T-cell (primary cell): ENCODE measurements at places on chromosomes 1 and 21.
A peak's percentile ranks its signal among the peaks of the same experiment; 100 is the strongest.

DNA sequence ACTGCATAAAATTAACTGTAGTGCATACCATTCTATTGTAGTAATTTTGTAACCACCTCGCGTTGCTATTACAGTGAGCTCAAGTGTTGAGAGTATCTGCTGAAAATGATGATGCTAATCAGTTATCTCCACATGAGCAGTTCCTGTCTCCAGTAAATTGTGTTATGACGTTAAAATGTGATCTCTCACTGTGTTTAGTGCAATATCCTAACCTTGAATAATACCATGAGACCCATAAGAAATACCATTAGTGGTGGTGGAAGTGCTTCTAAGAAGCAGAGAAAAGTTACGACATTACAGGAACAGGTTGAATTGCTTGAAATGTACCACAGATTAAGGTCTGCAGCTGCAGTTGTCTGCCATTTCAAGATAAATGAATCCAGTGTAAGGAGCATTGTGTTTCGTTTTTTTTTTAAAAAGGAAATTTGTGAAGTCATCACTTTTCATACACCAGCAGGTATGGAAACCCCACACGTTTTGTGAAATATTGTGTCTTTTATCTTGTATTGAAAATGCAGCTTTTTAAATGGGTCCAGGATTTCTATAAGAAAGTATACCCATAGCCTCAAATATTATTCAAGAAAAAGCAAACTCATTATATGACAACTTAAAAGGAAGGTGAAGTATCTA lies 72.5 kb downstream of the ANGPTL1 start:
- DNase-seq: no peak
- no peaks in the 10 kb centered on the region for H3K36me3 ChIP-seq
- no peak overlapping the region for H3K27ac ChIP-seq
- no peaks in the 10 kb centered on the region for H3K4me1 ChIP-seq
- H3K4me3 ChIP-seq: no peak overlapping the region

- DNase-seq: no peak
- H3K4me1 ChIP-seq: no peaks in the 10 kb centered on the region
- H3K27ac ChIP-seq: no peak overlapping the region
- H3K36me3 ChIP-seq: no peaks in the 10 kb centered on the region
- no peak overlapping the region for H3K4me3 ChIP-seq
- H3K27me3 ChIP-seq: no peaks in the 10 kb centered on the region
These were observed 23.3 kb downstream of the ETNK2 start for GRCh38 chr1:204128464-204128963.

GRCh38 chr21:46555225-46555617 lies 49.7 kb downstream of the S100B start:
- no peak overlapping the region for H3K27ac ChIP-seq
- H3K36me3 ChIP-seq: peaks cover 39% of the 10 kb centered on the region
- H3K4me1 ChIP-seq: peaks cover 92% of the 10 kb centered on the region
- no peak overlapping the region for H3K4me3 ChIP-seq
- no peaks in the 10 kb centered on the region for H3K27me3 ChIP-seq

DNA sequence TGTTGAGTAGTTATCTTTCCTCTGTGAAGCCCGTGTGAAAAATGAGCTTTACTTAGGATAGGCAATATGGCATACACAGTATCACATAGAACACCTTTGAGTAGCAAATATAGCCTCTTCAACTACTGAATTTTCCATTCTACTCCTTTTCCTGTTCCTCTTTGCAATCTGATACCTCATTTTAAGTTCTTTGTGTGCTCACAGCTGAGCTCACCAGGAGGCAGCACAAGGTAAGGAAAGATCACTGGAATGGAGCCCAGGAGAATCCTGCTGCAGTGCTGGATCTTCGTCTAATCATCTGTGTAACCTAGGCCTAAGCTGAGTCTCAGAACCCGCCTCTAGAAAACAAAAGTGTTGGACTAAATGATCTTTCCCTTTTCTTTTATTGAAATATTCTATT lies 171.0 kb downstream of the LRRC40 start:
- no peak for DNase-seq
- H3K4me1 ChIP-seq: no peaks in the 10 kb centered on the region
- H3K36me3 ChIP-seq: no peaks in the 10 kb centered on the region
- H3K27me3 ChIP-seq: no peaks in the 10 kb centered on the region
- no peak overlapping the region for H3K4me3 ChIP-seq

DNA sequence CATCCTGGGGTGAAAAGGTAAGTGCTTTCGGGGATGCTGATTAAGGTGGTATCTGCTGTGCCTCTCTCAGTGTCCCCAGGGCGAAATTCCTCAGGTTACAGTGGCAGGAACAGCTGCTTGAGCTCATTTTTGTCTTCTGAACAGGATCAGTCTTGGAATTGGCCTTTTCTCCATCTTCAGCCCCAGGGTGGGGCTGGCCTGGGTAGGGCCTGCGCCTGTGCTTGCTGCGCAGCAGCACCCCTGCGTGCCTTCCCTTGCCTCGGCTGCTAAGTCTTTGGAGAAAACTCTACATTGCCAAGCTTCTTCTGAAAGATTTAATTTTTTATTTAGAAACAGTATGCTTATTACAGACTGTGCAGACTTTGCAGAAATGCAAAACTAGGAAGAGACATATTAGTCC lies 41.7 kb downstream of the ADARB1 start:
- no peak overlapping the region for H3K4me3 ChIP-seq
- DNase-seq: no peak
- no peaks in the 10 kb centered on the region for H3K36me3 ChIP-seq
- H3K27ac ChIP-seq: no peak overlapping the region
- H3K4me1 ChIP-seq: peaks cover under 1% of the 10 kb centered on the region
- no peaks in the 10 kb centered on the region for H3K27me3 ChIP-seq

- no peaks in the 10 kb centered on the region for H3K36me3 ChIP-seq
- no peak for DNase-seq
- H3K27me3 ChIP-seq: no peaks in the 10 kb centered on the region
- H3K4me3 ChIP-seq: no peak overlapping the region
- no peak overlapping the region for H3K27ac ChIP-seq
These were observed 28.3 kb downstream of the RAB3GAP2 start for GRCh38 chr1:220243947-220244346.

DNA sequence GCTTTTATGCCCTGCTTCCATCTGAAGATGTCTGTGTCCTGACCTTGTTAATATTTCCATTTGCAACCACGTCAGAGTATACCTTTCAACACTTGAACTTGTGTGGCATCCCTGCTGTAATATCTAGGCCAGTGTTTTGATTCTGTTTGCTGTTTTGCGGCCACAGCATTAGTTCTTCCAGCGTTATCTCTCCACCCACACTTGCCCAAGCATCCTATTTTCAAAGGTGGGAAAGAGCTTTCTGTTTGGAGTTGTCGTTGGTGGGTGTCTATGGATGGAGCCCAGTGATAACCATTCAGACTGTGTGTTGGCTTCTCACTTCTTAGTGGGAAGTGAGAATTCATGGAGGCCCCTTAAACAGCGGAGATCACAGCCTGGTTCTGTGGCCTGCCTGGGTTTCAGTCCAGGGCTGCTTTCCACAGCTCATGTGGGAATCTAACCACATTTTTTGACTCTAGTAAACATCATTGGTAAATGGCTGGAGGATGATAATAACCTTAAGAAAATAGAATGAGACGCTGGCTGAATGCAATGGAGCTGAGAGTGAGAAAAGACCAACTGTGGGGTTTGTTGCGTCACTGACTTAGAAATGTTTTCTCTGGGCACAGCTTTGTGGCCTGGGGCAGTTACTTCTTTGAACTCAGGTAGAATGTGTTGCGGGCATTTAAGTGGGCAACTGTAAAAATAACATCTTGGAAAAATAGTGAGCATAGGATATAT lies 7.6 kb downstream of the TENT5C start:
- H3K27ac ChIP-seq: peak overlapping the region; percentile 3
- H3K4me1 ChIP-seq: no peaks in the 10 kb centered on the region
- H3K36me3 ChIP-seq: no peaks in the 10 kb centered on the region
- no peaks in the 10 kb centered on the region for H3K27me3 ChIP-seq
- DNase-seq: no peak
- no peak overlapping the region for H3K4me3 ChIP-seq

DNA sequence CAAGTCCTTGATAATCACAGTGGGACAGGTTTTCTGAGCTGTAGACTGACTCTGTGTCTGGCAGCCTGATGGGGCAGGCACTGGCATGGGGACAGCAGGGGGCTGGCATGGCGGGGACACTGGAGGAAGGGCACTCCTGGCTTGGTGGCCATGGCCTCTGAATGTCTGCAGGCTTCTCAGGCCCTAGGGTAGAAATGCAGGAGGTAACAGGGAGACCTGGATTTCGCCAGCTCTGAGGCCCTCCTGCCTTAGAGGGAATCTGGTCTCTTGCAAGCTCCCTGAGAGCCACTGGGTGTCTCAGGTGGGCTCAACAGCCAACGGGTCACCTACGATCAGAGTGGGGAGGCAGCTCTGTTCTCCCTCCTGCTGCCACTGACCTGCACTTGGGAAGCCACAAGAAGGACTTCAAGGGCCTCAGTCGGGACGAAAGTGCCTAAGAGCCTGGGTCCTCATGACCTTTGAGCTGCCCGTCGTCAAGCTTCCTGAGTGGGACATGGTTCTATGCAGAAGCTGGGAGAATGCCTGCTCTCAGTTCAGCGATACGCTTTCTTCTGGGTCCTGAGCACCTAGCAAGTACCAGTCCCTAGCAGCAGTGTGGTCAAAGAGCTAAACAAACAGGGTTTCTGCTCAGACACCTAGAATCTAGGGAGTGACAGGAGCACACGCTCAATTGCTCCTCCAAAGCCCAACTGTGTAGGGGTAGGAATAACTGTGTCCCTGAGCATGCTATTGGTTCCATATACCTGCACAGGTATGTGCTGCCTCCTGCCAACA lies 569.0 kb downstream of the PTPRU start:
- H3K4me1 ChIP-seq: no peaks in the 10 kb centered on the region
- DNase-seq: no peak
- H3K27ac ChIP-seq: no peak overlapping the region
- H3K4me3 ChIP-seq: no peak overlapping the region

DNA sequence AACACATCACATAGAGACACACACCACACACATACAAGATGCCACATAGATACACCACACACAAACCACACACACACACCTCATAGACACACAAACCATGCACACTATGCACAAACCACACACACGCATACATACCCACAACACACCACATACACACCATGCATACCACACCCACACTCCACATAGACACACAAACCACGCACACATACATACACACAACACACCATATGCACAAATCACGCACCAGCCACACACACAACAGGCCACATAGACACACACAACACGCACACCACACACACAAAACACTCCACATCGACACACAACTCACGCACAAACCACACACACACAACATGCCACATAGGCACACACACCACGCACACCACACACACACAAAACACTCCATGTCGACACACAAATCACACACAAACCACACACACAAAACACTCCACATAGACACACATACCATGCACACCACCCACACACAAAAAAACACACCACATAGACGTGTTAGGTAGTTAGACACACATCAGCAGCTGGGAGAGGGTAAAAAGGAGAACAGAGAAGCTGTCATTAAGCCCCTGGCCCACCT lies 49.5 kb upstream of the SLC19A1 start:
- no peaks in the 10 kb centered on the region for H3K36me3 ChIP-seq
- H3K4me1 ChIP-seq: peaks cover 40% of the 10 kb centered on the region
- peaks cover 3% of the 10 kb centered on the region for H3K27me3 ChIP-seq
- no peak for DNase-seq

DNA sequence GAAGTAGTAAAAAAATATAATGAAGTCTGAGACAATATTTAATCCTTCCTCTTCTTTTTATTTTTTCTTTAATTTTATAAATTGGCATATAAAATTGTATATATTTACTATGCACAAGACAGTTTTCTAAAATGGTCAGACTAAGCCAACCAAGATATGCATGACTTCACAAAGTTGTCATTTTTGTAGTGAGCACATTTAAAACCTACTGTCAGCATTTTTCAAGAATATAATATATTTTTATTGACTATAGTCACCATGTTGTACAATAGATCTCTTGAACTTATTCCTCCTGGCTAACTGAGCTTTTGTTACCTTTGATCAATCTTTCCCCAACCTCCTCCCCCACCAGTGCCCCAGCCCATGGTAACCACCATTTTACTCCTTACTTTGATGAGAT lies 129.2 kb downstream of the ATP6V1G3 start:
- H3K4me3 ChIP-seq: no peak overlapping the region
- no peaks in the 10 kb centered on the region for H3K4me1 ChIP-seq
- no peaks in the 10 kb centered on the region for H3K27me3 ChIP-seq

DNA sequence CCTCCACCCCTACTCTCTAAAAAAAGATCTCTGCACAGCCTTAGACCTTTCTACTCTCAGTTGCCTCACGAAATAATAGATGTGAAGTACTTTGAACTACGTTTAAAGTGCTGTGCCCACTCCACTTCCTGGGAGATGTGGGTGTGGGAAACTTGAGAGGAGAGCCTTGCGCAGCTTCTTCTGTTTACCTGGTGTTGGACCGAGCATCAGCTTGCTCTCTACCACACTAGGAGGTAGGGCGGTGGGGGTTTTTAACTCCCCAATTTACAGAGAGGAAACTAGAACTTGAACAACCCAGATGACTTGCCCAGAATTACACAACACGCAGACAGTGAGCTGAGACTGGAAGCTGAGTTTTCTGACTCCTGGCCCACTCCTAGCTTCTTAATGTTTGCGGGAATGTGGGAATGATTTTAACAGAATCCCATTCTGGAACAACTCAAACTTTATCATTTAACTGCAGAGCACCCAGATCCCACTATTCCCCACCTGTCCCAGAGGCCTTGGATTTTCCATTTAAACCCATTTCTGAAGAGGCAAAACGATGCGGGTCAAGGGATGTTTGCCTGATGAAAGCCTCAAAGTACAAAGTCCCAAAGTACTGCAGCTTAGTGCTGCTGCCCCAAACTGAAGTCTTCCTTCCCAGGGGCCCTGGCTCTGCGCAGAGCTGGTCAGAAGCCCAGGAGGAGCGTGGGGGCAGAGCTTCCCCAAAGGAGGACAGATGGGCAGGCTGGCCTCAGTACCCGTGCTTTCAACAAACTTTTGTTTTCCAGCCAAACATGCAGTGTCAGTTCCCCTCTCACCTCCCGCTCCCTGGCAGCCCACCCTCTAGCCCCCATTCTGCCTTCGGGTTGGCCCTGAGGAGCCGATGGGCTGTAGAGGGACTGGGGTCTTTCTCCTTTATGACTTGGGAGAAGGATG lies 19.0 kb downstream of the BTG2 start:
- H3K4me3 ChIP-seq: peak overlapping the region; percentile 10
- H3K27me3 ChIP-seq: no peaks in the 10 kb centered on the region
- DNase-seq: peak; percentile 80
- peaks cover 93% of the 10 kb centered on the region for H3K4me1 ChIP-seq
- H3K27ac ChIP-seq: peak overlapping the region; percentile 100
- no peaks in the 10 kb centered on the region for H3K36me3 ChIP-seq

- DNase-seq: no peak
- no peaks in the 10 kb centered on the region for H3K27me3 ChIP-seq
- no peak overlapping the region for H3K27ac ChIP-seq
- H3K4me1 ChIP-seq: peaks cover 5% of the 10 kb centered on the region
These were observed 18.2 kb downstream of the COQ8A start for GRCh38 chr1:226958300-226958699.

GRCh38 chr1:19467199-19468187 lies 17.8 kb downstream of the CAPZB start:
- H3K4me3 ChIP-seq: no peak overlapping the region
- peak overlapping the region; percentile 50 for H3K27ac ChIP-seq
- no peak for DNase-seq
- H3K4me1 ChIP-seq: peaks cover 98% of the 10 kb centered on the region
